ENCODE measurements at places on chromosomes 12 and 14. TPM values are rescaled to one million over a fixed set of nuclear protein-coding genes. Genes with fewer than 3 reads are reported as not detected.

GRCh38 chr14:99757331-99758070, 35.7 kb upstream of the EML1 start:
- DNase-seq, result peak; percentile 67

ADAM21 gene
- total RNA-seq, result not detected

DNA sequence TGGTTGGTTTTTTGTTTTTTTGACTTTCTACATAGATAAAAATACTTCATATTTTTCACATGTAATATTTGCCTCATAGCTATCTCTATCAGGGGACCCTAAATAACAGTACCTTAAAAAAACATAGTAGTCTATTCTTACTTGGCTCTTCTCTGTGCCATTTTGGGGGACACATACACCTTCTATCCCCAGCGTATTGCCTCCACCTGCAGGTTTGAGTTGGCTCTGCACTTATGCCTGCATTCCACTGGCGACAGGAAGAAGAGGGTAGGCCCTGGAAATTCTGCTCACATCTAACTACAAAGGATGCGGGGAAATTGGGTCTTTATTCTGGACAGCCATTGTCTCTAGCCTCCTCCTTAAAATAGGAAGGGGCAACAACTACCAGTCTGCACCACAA, 13.8 kb upstream of the IFI27L2 start:
- no peak for DNase-seq

GALNT8 gene
- total RNA-seq, result 1.3 TPM

GRCh38 chr12:126998747-126999285, 1268.2 kb upstream of the TMEM132C start:
- DNase-seq, result no peak

DNA sequence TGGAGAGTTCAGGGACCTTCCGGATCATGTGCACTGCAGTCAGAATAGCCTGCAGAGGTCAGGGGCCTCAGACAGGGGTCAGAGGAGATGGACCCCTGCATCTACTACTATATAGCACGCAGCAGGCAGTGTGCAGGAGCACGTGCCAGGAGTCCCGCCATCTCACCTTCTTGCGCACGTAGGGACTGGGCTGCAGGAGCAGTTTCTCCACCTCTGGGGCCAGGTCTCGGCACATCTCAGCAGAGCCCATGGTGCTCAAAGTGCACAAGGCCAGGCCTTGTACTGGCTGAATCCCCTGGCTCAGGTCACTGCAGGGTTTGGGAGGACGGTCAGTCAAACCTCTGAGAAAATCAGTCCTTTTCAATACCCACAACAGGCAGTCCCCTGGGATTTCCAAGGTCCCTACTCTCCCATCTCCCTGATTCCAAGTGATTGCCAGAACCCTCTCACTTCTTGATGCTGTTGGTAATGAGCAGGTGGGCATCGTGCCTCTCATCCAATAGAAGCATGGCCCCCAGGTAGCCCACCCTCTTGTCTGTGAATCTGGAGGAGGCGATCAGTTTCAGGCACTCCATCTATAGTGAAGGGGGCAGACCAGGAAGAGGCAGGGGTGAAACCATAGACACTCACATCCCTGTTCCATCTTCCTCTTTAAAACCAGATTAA, 1.3 kb downstream of the AP1G2 start:
- DNase-seq, result peak; percentile 57

PTPN21 gene
- 19.7 TPM for total RNA-seq

INHBC gene
- not detected for total RNA-seq

RNASE2 gene
- total RNA-seq, result 2.9 TPM

ADAMTS20 gene
- not detected for total RNA-seq

DNA sequence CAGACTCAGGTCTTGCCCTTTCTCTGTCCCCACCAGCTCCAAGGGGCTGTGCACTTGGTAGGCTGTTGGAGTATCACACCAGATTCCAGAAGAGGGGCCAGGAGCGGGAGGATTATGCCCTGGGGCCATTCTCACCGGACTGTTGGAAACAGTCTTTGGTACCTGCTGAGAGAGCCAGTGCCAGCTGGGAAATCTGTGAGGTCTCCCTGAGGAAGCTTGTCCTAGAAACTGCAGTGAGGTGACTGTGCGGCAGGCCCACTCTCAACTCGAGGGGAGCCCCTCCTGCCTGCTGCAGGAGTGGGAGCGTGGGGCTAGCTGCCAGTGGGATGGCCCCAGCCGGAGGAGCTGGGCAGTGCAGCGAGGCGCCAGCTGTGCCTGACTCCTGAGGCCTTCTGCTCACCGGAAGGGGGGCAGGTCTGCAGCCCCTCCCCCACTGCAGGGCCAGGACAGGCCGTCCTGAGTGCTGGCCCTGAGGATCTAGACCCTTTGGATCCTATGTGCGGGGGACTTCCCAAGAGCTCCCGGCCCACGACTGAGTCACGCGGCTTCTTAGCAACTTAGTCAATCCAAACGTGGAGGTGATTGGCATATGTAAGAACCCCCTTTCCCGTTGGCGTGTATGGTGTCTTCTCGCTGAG, 295.2 kb downstream of the CACNA1C start:
- no peak for DNase-seq

GRCh38 chr12:109810954-109811623, 22.1 kb downstream of the TRPV4 start:
- no peak for DNase-seq

DNA sequence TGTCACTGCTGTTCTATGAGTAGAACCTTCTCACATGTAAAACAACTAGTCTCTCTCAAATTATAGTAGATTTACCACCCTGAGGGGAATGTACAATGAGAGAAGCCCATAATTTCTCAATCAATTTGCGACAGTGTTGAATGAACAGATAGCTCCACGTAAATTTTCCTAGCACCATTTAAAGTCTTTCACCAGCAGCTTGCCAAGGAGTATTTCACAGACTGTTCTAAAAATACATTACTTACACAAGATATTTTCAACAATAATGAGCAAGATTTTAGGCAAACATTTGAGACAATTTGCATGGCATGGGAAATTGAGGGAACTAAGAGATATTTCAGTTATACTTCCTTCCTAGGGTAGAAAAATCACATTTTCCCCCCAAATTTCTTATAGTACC, 151.6 kb downstream of the KICS2 start:
- no peak for DNase-seq

DNA sequence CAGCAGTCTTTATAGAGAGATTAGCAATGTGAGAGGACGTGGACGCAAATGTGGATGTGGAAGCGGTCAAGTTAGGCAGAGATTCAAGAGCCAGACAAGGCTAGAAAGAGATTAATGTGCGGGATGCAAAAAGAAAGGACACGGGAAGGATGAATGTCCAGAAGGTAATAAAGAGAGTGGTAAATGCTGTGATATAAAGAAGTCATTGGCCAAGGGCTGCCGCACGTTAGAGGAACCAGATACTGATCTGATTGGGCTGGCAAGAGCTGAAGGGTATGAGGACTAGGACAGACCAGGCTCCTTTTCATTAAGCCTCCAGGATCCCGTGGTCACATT, 59.5 kb downstream of the DHRS2 start:
- no peak for DNase-seq

DNA sequence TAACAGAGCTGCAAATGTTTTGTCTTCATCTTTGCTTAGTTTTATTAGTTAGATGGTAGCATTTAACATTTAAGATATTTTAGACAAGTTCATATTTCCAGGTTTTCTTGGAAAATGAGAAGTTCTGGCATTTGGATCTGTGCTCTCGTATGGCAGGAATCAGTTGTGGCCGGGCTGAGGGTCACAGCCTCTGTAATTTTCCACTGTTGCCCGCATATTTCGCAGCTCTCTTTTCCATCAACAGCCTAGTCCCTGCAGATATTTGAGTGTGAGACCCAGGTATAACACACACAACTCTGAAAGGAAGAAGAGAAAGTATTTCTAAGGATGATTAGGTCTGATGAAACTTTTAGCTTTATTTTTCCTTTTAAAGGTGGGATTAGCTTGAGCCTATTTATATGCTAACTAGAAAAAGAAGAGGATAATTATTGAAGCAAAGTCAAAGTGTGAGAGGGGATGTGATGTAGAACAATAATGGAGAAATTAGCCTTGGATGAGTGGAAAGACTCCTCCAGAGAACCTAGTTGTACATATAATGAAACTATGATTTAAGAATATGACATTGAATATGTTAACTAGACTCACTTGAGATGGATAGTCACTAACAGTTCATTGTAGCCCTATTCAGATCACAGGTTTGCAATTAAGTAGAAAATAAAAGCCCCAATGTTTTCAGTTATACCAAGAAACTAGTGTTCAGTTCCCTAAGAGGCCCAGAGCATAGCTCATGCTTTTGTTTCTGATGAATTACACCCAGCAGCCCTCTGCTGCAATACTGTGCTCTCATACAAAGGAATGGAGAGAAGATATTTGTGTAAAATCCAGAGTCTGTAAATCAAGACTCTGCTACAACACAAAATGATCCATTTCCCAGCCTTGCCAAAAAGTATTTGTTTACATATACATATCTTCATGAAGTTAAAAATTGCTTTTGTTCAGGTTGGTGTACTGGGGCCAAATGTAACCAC, 158.4 kb downstream of the C12orf50 start:
- no peak for DNase-seq

- DNase-seq, result peak; percentile 74
Observed at GRCh38 chr14:92513966-92514843, 624 bp downstream of the RIN3 start.

- DNase-seq, result no peak
Observed at GRCh38 chr14:55968741-55969140, 149.5 kb upstream of the PELI2 start.

GRCh38 chr12:131471271-131471905, 239.5 kb upstream of the SFSWAP start:
- DNase-seq, result no peak

OTUB2 gene
- 0.55 TPM for total RNA-seq

STYK1 gene
- not detected for total RNA-seq

DNA sequence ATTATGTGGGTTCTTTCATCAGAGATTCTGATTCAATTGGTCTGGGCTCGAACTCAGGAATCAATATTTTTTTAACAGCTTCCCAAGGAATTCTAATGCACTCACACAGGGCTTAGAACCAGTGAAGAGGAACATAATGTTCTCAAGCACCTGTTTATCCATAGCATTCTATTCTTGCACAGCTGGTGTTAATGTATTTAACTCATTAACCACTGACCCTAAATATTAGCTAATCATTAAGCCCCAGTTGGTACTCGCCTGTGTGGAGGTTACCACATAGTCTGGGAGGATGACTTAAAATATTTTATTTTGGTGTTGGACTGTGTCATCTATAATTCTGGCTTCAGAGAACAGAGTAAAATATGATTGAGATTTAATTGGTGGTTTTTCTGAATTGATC, 45.3 kb downstream of the LRP6 start:
- no peak for DNase-seq

DNA sequence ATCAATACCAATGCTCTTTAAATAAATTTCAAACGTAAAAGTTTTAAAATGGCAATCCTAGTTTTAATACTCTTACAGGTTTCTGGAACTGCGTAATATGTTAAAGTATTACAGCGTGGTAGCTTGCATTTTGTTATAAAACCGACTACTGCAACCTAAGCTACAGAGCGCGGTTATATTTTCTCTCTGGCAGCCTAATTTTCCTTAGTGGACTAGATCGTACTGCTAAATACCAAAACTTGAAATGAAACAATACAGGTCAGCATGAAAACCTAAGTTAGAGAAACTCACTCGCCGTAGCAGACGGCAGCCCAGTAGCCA, 1.2 kb downstream of the CCDC92 start:
- no peak for DNase-seq

LALBA gene
- not detected for total RNA-seq

GRCh38 chr12:90909069-90909770, 45.8 kb downstream of the CCER1 start:
- no peak for DNase-seq

DNA sequence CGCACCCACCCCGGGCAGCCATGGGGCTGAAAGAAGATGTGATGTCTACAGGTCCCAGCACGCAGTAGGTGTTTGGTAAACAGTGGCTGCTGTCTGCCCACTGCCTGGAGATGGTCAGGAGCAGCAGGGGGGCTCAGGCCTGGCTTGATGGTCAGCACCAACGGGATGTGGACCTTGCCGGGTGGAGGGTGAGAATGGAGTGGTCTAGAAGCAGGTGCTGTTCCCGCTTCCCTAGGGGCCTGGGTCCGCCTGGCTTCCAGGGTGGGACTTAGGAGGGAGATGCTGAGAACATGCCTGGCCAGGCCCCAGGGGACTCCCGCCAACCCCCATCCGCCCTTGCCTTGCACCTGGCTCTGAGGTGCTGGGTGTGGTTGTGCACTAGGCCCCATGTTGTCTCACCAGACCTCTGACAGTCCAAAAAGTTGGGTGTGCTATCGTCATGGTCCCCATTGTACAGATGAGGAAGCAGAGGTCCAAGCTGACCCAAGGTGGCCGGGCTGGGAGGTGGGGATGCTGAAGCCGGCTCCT, 12.9 kb downstream of the FAM222A start:
- DNase-seq, result peak; percentile 63

DNA sequence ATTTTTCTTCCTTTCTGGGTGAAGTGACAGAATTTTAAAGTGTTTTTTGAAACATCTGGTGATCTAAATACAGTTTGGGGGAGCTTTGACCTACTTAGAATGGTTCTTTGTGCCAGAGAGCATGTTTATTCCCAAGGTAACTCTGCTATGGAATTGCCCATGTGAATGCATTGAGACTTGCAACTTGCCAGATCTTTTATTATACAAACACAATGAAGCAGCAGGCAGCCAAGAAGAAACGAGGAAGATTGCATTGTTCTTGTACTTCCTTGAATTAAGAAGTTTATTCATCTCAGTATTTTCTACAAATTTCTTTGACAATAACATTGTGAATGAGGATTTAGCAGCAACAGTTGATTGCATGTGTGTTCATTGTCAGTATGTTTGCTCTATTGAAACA, 55.5 kb downstream of the FGD4 start:
- DNase-seq, result no peak

- DNase-seq, result peak; percentile 77
Observed at GRCh38 chr14:52873694-52874093, 77.2 kb downstream of the FERMT2 start.

GATC gene
- 20.0 TPM for total RNA-seq

DNA sequence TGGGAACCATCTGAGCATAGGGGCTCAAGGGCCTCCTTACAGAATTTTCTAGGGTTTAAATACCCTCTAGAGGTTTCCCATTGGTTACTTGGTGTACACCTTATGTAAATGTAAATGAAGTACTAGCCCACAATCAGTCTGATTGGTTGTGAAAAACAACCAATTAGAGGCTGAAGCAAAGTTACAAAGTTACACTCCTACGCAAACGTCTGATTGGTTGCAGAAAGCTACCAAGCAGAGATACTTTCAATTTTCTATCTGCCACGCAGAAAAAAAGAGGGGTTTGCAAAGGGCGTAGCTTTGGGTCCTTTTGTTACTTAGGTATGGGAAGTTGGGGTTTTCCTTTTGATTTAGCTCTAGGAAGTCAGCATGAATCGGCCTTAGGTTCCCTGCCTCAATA, 1.8 kb upstream of the TMEM19 start:
- no peak for DNase-seq

GRCh38 chr12:28704477-28705169, 444.5 kb upstream of the FAR2 start:
- DNase-seq, result no peak
